EL (cell line): ENCODE measurements at places on chromosomes 5 and 9.

DNA sequence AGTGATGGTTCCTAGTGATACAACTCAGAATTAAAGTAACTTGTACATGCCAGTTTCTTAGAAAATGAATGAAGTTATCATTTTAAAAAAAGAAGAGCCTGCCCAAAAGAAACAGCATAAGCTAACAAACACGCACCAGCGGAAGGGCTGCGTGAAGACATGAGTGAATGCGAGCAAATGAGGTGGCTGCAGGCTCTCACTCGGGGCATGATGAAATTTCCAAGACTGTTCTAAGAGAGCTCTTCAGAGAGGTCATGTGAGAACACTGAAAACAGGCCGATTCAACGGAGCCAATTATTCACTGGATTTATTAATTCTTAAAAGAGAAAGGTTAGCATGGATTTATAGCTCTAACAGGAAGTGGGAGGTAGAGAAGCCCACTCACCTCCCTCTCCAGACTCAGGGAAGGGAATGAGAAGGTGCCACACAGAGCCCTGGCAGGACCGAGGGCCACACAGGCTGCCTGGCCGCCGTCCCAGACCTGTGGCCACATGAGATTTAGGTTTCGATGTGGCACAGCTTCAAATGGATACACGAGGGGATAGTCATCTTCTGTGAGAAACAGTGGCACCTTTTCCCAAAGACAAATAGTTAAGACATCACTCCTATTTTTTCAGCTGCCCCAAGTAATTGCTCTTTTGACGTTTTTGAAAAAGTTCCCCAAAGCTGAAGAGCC, 55.5 kb downstream of the HABP4 start:
- no peak for DNase-seq

GRCh38 chr9:88383176-88383575, 5.1 kb upstream of the SPIN1 start:
- DNase-seq, result no peak

DNA sequence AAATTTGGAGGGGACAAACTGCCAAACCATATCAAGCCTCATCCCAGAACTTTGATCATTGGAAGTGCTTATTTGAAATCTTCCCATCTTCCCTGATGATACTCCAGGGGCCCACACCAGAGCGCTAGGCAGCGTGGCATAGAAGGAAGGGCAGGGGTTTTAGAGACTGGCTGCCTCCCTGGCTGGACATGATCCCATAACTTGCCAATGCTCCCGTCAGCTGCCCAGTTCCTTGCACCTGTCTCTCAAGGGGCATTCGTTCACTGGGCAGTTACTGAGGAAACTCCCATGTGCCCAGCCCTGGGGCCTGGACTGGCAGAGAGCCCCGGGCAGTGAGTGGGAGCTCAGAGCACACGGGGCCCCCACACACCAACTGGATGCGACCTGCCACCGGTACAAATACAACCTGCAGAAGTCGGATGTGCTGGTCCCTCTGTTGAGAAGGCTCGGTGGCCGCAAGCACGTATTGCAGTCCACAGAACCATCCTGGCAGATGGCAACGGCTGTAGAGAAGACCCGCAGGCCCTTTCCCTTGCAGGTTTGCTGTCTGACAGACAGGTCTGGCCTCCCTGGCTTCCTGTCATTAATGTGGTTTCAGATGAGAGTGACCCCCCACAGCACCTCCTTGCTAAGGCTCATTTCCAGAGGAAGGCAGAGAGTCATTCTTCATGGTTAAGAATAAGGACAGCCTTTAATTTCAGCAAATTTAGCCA, 122.4 kb downstream of the MVB12B start:
- DNase-seq, result no peak

DNA sequence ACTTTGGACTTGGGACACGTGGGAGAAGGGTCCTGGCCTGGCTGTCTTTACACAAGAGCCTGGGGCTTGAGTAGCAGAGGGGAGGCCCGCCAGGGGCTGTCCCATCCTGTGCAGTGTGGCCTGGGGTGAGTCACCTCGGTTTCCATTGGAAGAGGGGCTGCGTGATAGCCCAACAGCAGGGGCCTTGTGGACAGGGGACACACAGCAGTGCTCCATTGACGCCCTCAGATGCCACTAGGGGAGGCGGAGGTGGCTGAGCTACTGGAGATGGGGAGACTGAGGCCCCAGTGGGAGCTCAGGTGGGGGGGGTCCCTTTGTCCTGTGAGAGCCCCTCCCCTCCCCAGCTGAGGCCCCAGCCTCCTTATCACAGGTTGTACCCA, 50.0 kb upstream of the RNU6ATAC start:
- DNase-seq, result no peak

DNA sequence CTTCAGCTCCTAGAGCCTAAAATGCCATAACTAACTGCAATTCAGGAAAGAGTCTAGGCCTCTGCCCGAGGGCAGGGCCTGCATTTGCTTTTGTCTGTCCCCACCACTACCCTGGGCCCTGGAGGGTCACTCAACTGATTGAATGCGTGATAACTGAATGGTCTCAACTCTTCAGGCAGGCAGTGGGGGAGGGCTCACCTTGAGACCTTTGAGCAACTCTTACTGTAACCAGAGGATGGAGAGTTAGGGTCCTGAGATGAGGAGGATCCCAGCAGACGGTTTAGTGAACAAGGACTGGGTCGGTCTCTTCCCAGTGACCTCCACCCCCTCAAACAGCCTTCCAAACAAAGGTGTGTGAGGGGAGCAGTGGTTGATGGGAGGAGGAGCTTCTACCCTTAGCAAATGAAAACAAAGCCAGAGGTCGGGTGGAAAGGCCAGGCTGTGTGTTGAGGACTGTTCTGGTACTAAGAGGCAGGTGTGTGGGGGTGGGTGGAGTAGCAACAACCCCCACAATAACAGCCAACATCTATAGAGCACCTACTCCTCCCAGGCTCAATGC, 59.4 kb downstream of the CXXC5 start:
- DNase-seq, result no peak
